Progenitor cell of endocrine pancreas (in vitro differentiated cells): ENCODE measurements at places on chromosomes 4 and X.

DNA sequence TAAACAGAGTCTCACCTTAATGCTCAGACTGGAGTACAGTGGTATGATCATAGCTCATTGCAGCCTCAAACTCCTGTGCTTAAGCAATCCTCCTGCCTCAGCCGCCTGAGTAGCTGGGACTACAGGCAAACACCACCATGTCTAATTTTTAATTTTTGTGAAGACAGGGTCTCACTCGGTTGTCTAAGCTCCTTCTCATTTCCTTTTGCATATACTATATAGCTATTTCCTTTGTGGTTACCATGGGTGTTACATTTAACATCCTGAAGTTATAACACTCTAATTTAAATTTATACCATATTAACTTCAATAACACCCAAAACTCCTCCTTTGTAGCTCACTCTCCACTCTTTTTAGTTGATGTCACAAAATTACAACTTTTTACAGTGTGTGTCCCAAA lies 114.3 kb downstream of the DCK start:
- no peak for DNase-seq

DNA sequence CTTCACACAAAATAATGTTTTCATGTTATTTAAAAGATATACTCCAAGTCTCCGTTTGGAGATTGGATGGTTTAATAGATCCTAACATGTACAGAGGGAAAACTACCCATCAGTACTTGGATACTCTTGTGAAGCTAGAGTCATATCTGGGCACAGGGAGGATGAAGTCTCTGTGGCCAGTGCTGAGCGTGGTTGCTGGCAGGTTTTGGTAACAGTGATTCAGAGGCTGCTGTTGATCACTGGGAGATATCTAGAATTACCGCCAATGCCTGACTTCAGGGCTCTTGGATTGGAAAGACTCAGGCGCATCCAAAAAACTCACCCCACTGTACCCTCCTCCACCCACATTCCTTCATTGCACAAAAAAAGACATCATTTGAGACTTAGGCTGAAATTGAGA lies 107.2 kb upstream of the PGRMC2 start:
- DNase-seq = no peak

GRCh38 chr4:7910952-7911578 lies 28.6 kb downstream of the AFAP1 start:
- no peak for DNase-seq

- no peak for DNase-seq
Measured at GRCh38 chr4:109078724-109079123, 223.7 kb downstream of the COL25A1 start.

DNA sequence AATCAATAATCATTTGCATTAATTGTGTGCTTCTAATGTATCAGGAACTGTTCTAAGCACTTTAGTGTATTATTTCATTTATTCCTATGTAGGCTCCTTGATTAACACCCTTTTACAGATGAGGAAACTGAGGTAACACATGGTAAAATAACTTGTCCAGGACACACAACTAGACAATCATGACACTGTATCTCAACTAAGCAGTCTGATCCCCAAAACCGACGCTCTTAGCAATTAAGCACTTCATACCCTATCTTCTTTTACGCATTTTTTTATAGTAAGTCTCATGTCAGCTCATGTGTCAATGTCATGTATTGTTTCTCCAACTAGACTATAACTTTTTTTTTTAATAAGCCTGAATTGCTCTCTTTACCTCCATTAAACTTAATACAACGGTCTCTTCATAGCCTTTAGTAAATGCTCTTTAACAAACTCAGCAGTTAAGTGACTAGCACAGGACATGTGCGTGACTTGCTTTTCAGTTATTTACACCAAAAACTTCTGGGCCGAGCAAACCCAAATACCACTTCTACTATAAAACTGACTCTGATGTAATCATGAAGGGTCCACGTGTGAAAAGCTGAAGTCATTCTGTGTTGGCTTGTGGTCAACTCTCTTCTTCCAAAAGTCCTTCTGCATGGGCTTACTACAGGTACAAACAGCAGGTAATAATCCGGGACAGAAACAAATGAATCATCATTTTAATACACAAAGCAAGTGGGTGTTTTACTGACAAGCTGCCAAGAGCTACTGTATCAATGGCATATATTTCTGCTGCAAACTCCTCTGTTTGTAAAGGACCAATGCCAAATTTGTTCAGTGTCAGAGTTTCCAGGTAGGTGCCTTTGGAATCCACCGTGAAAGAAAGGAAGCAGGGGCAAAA lies 7.9 kb upstream of the AMBN start:
- DNase-seq = no peak

DNA sequence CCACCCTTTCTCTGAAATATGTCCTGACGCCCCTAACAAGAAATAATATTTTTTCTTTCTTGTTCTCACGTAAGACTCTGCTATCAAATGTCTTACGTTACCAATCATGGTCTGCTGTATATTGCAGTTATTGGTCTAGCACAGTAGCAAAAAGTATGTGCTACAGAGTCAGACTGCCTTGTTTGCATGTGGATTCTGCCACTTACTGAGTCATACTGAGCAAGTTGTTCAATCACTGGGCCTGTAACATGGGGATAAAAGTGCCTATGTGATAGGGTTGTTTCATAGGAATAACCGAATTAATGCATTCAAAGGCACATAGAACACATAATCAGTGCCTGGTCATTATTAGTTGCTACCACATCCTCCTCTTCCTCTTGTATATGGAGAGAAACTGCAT lies 14.1 kb downstream of the RPGR start:
- DNase-seq = no peak

DNA sequence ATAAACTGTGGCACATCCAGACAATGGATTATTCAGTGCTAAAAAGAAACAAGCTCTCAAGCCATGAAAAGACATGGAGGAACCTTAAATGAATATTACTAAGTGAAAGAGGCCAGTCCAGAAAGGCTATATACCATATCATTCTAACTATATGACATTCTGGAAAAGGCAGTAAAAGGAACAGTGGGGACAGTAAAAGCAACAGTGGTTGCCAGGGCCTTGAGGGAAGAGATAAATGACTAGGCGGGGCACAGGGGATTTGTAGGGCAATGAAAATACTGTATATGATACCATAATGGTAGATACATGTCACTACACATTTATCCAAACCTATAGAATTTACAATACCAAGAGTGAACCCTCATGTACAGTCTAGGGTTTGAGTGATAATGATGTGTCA lies 115.3 kb downstream of the ATP8A1 start:
- DNase-seq = no peak

DNA sequence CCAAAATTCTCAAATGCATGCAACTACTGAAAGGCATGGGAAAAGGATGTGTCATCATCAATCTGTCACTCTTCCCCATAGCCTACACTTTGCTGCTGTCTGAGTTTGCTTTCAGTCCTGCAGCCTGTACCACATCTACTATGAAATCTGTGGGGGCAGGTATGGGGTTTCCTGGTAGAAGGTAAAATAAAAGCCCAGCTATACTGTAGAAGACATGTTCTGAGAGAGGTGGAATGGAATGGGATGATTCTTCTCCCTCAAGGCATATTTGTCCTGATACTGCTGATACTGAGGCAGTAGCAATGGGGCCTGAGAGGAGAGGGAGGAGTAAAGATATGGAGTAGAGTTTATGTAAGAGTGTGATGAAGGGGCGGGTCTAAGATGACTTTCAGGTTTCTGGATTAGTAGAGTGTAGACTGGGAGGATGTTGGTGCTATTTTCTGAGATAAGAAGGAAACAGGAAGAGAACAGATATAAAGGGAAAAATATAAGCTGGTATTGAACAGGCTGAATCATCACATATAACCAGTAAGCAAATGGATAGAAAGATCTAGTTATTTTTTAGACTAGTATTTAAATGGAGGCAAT lies 38.7 kb upstream of the GYPA start:
- DNase-seq = no peak

DNA sequence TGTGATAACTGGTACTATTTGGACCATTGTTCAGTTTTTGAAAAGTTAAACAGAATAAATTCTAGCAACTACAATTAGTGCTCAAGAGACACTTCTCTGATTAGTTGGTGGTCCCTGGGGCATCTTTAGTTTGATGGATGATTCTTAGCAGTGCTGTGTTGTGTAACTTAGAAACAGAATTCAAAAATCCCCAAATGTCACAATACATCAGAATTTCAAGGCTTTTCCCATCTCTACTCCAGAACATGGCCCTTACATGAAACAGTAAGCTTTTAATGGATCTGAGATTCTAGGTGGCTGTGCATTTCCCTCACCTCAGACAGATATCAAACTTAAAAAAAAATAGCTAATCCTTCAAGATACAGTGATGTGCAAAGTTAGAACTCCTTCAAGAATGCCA lies 104.4 kb upstream of the CXCL13 start:
- DNase-seq = no peak

- no peak for DNase-seq
Measured at GRCh38 chr4:168881781-168882420, 128.2 kb downstream of the CBR4 start.

GRCh38 chrX:153463031-153463430 lies 7.3 kb downstream of the HAUS7 start:
- no peak for DNase-seq

DNA sequence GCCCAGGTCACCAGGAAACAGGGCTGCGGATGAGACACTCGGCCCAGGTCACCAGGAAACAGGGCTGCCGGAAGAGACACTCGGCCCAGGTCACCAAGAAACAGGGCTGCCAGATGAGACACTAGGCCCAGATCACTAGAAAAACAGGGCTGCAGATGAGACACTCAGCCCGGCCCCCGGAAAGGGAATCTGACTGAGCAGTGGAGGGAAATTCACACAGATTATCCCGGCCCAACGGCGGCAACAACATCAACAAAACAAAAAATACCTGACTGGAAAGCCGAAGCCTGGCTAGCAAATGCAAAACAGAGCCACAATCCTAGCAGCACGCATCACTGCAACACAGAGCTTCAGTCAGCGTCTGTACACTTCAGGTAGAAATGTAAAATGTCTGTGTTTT lies 20.7 kb downstream of the AFAP1 start:
- DNase-seq = no peak

DNA sequence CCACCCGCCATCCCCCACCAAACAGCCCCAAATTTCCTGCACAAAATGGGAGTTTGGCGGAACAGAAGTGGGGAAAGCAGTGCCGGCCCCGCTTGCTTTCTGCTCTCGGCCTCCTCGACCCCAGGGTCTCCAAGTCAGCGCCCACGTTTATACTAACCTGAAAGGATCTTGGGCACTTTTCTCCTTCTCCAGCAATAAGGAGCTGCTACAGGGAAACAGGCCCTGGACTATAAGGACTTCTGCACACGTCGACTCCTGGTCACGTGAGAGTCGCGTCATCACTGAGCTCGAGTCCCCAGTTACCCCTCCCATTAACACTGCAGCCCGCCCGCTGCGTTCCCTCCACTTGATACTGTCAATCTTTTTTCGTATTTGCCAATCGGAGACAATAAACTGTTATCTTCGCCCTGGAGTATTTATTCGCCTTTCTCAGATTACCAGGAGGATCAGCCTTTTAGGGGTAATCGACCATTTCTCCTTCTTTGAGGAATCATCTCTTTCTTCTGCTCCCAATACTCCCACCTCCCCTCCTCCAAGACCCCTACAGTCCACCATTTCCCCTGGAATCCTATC lies at the start of gene TCEAL8:
TSS of gene TCEAL8 (minus strand) at position 235 of the 573 bp plus-strand sequence. CDS start 1,176 bp downstream, outside the sequence.
- no peak for DNase-seq

- DNase-seq = no peak
Measured at GRCh38 chrX:110287605-110288004, 30.3 kb downstream of the AMMECR1 start.

DNA sequence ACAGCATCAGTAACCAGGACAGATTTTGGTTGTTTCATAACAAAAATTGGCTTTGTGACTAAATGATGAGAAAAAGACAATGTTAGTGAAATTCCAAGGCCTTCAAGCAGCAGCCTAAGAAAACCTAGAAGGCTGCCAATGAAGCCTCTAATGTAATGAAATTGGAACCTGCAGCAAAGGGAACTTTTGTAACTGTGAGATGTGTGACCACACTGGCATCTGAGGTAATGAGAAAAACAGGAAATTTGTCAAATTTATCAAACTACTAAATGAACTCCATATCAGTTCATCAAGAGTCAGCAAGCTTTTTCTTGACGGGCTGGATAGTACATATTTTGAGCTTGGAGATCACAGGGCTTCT lies 30.4 kb upstream of the EMCN start:
- no peak for DNase-seq

DNA sequence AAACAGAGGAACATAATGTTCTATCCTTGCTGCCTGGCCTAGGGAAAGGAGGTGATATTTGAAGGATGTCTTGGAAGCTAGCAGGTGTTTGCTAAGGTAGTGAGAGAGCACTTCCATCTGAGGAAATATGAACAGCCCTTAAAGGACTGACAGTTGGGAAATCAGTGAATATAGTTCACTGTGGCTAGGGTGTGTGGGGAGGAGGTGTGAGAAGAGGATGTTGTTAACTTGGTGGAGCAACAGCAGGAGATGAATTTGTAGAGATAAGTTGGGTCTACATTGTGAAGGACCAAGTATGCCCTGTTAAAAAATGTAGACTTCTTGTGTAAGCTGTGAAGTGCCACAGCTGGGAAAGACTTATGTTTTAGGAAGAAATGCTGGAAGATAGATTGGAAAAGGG lies 25.5 kb downstream of the TBC1D19 start:
- no peak for DNase-seq

- DNase-seq = no peak
Measured at GRCh38 chrX:148632444-148632843, 132.0 kb downstream of the AFF2 start.

- DNase-seq = no peak
Measured at GRCh38 chrX:135112096-135112729, 8.1 kb downstream of the ETDB start.

DNA sequence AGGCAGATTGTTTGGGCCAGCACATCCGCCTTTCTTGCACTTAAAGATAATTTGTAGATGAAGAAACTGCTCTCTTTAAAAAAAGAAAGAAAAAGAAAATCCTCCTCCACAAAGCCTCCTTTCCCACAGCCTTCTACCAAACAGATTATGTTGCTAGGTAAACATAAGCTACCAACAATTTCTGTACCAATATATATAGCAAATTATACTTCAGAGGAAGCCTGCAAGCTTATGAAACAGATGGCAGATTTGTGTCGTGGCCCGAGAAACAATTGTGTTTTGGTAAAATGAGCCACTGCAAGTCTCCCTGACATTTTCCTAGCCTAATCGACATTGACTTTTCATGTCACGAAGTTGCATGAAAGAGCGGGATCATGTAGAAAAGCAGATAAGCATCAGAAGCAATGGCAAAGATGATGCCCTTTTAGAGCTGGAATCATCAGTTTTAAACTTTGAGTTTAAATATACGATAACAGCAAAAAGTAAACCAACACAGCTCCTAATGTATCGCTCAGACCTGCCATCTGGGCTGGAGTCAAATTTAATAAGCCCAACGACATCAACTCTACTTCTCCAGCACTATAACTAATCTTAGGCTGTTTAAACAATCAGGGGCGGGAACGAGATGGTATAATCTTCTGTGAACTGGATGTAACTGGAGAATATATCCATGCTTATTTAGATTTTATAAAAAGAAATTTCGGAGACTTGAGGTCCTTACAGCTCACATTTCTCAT lies 94.9 kb upstream of the PLAC1 start:
- DNase-seq = no peak

DNA sequence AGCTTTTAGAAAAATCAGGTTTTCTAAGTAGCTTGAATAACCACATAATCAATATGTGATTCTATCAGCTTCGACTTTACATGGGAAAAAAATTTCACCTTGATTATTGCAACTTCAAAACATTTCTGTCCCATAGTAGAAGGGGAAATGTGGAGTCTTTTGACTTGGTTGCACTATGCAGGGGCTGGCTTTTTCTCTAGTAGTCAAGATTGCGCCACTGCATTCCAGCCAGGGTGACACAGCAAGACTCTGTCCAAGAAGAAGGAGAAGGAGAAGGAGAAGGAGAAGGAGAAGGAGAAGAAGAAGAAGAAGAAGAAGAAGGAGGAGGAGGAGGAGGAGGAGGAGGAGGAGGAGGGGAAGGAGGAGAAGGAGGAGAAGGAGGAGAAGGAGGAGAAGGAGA lies 84.9 kb downstream of the MAML3 start:
- DNase-seq = no peak
